Panc1 (cell line): ENCODE measurements at places on chromosomes 5 and 9. TPM values are rescaled to one million over a fixed set of nuclear protein-coding genes. Genes with fewer than 3 reads are reported as not detected.

EPB41L4B gene
- 27.8 TPM for total RNA-seq

CDK5RAP2 gene
- 47.7 TPM for total RNA-seq

- DNase-seq = no peak
Observed at GRCh38 chr9:96491079-96491879, 41.3 kb downstream of the HABP4 start.

DNA sequence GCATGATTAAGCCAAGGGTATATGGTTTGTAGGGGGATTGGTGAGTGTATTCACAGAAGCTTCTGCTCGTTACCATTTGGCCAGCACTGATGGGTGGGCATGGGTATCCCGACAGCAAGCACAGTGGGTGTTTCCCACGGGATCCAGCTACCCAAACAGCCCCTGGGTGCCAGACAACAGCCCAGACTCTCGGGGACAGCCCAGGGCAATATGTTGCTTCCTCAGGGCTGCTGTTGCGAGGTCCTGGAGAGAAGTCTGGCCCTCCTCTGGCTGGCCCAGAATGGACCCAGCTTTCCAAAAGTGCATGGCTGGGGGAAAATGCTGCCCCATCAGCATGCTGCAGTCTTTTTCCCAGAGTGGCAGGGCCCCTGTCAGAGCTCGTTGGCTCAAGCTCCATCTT is 247.0 kb downstream of the IRX1 start:
- DNase-seq = no peak

PRSS3 gene
- total RNA-seq = 1.0 TPM

AK8 gene
- total RNA-seq = 0.39 TPM

DNA sequence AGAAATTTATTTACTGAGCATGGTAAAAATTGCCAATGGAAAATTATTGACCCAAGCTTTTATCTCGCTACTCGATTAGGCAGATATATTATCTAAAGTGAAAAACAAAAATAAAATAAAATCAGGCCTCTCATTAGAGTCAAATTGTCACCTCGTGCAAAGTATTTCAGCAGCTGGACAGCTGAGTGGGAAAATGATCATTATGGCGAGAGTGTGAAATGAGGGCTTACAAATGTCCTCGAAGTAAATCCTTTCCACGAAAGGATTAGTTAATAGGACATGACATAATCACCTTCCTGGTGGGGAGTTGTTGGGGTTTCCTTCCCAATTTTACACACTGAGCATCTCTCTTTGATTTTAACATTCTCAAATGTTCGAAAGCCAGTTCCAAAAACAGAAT is 5.4 kb upstream of the DPYSL3 start:
- DNase-seq = no peak

MEIKIN gene
- total RNA-seq = not detected

GRCh38 chr5:139492700-139493192 is 10.2 kb upstream of the STING1 start:
- no peak for DNase-seq

CYLC2 gene
- total RNA-seq = not detected

FRMD3 gene
- 14.5 TPM for total RNA-seq

DNA sequence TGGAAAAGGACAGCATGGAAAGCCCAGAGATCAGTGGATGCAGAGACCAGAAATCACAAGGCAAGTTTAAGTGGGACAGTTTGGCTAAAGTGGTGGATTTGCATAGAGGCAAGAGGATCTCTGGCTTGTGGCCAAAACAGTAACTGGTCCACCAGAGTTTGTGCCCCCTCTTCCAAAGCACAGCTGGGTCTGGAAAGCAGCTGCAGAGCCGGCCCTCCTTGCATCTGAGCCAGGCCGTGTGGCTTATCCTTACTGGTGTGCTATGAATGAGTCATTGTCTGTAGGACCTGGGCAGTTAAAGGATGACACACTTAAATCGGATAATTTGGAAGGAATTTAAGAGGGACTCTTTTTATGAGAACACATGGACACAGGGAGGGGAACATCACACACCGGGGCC is 146.6 kb downstream of the PIP5K1B start:
- no peak for DNase-seq

ACTBL2 gene
- not detected for total RNA-seq
